ENCODE measurements at places on chromosomes 12 and 14.

DNA sequence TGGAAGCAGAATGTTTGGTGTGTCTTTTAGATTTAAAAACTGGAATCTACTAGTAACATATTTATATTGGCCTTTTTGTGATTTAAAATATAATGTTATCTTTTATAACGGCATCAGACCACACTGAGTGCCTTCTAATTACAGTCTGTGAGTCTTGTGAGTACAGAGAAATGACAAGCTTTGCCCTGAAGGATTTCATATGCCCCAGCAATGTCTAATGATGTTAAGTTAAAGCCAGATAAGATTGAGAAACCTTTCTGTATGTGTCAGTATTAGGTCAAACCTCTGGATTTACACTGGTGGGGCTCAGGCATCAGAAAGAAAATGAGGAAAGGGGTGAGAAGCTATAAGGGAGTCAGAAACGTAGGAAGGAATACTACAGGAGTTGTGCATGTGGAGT is 25.2 kb downstream of the PLEKHA5 start:
- DNase-seq, result no peak

GRCh38 chr14:87049950-87050349 is 943.0 kb downstream of the GALC start:
- DNase-seq, result no peak

DNA sequence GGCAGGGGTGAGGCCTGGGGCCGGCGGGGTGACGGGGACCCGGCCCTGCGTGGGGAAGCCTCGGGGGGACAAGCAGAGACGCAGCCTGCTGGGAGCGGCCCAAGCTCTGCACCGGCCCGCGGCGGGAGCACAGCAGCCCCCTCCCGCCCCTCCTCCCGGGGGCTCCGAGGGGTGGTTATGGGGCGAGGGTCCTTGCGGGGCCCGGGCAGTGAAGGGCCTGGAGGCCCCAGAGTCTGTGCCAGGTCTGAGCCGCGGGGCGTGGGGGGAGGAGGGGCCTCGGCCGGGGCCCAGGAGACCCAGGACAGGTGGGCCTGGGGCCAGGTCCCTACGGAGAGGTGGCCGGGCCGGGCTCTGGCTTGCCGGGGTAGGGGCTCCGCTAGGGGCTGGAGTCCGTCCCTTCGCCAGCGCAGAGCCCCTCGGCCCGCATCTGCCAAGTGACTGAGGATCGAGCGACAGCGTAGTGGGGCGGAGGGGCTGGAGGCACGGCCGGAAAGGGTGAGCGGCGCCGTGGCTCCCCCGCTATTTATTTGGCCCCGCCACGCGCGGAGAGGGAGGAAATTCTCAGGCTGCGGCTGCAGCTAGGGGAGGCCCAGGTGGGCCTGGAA is 495 bp downstream of the TMEM121 start:
- no peak for DNase-seq

DNA sequence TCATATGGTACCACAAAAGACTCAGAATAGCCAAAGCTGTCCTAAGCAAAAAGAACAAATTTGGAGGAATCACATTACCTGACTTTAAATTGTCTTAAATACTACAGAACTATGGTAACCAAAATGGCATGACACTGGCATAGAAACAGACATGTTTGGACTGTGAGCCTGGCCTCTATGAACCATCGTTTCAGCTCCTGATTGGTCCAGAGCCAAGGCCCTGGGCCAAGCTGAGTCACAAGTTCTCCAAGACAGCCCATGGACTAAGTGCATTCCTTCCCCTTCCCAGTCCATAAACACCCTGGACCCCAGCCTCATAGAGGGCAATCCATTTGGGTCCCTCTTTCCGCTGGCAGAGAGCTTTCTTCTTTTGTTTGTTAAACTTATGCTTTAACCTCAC is 12.1 kb upstream of the PRR4 start:
- no peak for DNase-seq

GRCh38 chr14:102916347-102917055 is 6.0 kb upstream of the AMN start:
- no peak for DNase-seq

GRCh38 chr12:54924972-54925707 is 59.4 kb downstream of the TESPA1 start:
- DNase-seq, result no peak

DNA sequence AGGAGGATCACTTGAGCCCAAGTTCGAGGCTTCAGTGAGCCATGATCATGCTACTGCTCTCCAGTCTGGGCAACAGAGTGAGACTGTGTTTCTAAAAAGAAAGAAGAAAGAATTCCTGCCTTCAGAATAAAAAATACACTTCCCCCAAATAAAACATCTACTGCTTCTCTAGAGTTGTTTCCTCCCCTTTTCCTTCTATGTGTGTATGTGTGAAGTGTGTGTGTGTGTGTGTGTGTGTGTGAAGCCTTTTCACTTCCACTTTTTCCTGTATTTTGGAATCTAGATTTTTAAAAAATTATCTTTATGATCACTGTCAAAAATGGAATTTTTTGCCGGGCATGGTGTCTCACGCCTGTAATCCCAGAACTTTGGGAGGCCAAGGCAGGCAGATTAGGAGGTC is 12.6 kb upstream of the SNX6 start:
- no peak for DNase-seq

- DNase-seq, result peak; percentile 71
Measured at GRCh38 chr14:74660167-74660566, 48.1 kb upstream of the LTBP2 start.

DNA sequence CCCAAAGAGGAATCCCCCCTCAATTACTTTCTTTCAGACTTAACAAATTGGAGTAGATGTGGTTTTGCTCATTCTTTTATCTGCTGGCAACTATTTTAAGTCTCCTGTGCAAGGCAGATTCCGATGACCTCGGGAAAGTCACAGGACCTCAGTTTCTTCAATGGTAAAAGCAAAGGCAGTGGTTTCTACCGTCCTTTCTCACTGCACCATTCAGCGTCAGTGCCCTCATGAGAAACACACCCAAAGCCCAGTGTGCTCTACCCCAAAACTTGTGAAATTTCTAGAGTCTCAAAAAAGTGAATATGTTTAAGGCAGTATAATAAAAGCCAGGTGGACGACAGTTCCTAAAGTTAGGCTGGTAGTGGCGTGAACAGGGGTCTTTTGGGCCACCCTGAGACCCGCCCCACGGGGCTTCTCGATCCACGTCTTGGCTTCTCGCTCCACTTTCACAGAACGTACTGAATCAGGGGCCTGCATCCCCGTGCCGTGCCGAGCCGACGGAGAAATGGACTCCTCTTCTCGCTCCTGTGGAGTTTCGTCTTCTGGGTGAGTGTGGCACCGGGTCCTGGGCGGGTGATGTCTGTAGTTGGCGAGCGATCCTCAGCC is 1.3 kb upstream of the ARHGAP5 start:
- DNase-seq, result no peak

DNA sequence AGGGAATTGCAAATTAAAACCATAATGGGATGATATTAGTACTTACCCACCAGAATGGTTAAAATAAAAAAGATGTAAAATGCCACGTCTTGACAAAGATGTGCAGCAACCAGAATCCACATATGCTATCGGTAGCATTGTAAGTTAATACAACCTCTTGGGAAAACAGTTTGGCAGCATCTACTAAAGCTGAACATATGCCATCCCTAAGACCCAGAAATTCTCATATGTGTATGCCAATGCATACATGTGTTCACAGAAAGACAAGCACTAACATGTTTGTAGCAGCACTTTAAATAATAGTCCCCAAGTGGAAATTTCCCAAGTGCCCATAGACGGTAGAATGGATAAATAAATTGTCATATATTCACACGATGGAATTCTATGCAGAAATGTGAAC is 28.3 kb upstream of the SLC5A8 start:
- no peak for DNase-seq

DNA sequence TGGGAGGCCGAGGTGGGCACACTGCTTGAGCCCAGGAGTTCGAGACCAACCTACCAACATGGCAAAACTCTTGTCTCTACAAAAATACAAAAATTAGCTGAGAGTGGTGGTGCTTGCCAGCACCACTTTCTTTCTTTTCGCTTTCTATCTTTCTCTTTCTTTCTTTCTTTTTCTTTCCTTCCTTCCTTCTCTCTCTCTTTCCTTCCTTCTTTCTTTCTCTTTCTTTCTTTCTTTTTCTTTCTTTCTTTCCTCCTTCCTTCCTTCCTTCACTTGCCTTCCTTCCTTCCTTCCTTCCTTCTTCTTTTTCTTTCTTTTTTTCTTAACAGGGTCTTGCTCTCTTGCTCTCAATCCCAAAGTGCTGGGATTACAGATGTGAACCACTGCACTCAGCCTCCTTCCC is 66.8 kb downstream of the HSD17B6 start:
- DNase-seq, result no peak

DNA sequence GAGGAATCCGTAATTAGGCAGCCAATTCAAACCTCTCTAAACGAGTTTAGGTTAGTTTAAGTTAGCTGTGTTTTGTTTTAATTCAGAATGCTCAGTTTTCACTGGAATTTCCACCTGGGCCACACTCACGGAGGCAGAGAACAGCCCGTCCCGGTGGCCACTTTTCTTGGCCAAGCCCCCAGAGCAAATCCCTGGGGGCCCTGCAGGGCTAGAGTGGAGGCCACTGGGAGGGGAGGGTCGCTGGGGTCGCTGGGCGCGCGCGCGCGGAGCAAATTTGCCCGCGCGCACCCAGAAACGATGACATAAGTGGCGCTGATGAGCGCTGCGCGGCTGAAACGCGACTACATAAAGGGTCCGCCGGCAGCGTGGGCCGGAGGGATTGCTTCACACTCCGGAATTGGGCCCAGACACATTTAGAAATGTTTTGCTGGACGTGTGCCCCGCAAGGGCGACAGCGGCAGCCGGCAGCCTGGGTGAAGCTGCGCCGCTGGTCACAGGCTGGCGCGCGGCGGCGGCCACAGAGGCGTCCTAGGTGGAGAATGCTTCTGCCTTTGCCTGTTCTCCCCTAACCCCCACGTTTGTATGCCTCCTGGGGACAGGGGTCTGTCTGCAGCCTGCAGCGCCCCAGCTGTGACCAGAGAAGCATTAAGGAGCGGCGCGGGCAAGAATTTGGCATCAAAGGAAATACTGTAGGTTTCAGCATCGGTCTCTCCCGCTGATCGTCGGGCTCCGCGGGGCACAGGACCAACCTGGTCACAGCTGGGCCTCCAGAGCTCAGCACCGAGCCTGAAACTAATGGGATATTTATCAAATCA is 37.9 kb upstream of the TBX5 start:
- no peak for DNase-seq

GRCh38 chr12:130480887-130481286 is 143.2 kb downstream of the PIWIL1 start:
- no peak for DNase-seq

DNA sequence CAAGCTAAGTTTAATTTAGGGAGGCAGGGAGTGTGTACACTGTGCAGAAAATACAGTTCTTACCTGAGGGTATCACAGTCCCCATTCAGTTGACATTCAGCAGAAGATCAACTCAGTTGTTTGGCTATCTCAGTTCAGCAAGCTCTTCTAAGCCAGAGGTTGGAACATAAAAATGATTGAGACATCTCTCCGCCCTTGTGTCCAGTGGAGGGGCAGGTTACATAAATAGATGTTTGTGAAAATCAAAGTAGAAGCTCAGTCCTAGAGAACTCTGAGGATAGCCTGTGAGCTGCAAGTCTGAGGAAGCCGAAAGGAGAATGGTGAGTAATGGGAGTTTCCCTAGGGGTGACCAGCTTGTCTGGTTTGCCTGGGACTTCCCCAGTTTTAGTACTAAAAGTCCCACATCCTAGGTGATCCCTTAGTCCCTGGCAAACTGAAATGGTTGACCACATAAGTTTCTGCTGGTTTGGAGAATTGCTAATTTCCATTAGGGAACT is 251.4 kb upstream of the ATP2B1 start:
- no peak for DNase-seq

DNA sequence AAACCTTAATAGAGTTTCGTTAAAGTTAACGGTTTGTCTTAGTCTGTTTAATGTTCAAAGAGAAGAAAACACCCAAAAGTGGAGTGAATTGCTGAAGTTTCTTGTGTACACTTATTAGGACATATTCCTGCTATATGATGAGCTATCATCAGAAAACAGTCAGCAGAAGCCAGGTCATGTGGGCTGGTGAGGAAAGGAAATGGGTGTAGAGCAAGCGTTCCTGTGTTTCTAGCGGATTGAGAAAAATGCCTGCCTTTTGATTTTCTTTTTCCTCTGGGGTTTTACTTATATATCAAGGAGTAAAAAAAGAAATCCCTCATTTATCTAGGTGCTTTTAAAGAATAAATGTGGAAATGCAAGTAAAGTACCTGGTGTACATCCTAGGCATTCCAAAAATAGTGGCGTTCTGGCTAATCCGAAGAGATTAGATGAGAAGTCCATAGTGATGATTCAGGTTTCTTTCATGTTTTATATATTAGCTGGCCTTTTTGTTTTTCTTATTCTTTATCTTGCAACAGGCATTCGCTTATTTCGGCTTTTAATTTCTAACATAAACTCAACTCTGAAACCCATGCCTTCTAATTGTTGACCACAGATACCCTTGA is 50.7 kb downstream of the FLRT2 start:
- no peak for DNase-seq

GRCh38 chr12:11763760-11764520 is 114.5 kb downstream of the ETV6 start:
- no peak for DNase-seq

GRCh38 chr12:124411953-124412645 is 117.2 kb downstream of the RFLNA start:
- DNase-seq, result no peak

GRCh38 chr12:113115455-113116126 is 20.0 kb downstream of the RASAL1 start:
- no peak for DNase-seq

- DNase-seq, result no peak
Measured at GRCh38 chr12:23648546-23648945, 300.9 kb downstream of the SOX5 start.

- DNase-seq, result no peak
Measured at GRCh38 chr12:22787557-22787956, 162.6 kb downstream of the ETNK1 start.

- DNase-seq, result no peak
Measured at GRCh38 chr12:88063375-88063774, 34.2 kb upstream of the C12orf50 start.

DNA sequence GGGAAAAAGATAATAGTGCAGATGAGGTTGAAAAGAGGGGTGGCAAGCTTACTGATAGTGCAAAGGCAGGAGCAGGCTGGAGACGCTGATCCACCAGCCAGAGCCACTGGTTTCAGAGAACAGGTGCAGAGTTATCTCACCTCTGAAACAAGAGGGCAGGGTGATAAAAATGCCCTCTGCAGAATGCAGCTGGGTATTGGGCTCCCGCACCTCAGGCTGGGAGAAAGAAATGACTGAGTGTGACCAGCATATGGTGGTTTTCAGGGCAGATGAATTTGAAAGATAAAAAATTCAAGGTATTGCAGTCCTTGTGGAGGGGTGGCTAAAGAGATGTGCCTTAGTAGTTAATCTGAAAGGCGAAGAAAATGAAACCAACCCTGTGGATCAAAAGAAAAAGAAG is 2.9 kb upstream of the TMEM30B start:
- DNase-seq, result no peak
